ENCODE measurements at places on chromosomes 1 and 21.
A peak's percentile ranks its signal among the peaks of the same experiment; 100 is the strongest.

- DNase-seq, result no peak
Measured at GRCh38 chr1:226600254-226600653, 51.7 kb downstream of the STUM start.

GRCh38 chr1:235326719-235327558 is 1.0 kb downstream of the ARID4B start:
- DNase-seq, result peak; percentile 31

GRCh38 chr1:86214605-86215004 is 58.0 kb upstream of the COL24A1 start:
- DNase-seq, result no peak

DNA sequence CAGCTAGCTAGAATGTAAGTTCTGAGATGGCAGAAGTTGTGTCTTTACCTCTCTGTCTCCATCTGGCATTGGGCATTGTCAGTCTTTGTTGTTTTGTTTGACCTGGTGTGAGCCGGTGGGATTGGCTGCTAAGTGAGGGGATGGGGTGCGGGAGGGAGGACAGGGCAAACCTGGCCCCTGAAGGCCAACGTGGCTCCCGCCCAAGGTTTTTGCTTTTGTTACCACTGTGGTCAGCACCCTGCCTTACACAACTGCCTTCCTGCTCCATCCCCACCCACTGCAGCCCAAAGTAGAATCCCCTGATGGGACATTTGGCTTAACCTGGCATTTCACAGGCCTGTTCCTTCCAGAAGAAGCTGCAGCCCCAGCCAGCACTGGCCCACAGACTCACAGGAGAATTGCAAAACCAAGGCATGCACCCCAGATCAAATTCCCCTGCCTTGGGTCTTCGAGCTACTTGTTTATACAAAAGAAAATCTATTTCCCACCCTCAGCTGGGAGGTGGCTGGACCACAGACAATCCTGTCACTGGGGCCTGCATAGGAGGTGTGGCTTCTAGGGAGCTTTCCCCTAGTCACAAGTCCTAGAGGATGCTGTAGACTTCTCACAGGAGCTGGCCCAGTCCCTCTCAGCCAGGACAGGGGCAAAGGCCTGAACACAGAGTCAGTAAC is 147.5 kb downstream of the TRABD2B start:
- no peak for DNase-seq

- peak; percentile 74 for DNase-seq
Measured at GRCh38 chr1:3548156-3548893, 63.0 kb downstream of the MEGF6 start.

DNA sequence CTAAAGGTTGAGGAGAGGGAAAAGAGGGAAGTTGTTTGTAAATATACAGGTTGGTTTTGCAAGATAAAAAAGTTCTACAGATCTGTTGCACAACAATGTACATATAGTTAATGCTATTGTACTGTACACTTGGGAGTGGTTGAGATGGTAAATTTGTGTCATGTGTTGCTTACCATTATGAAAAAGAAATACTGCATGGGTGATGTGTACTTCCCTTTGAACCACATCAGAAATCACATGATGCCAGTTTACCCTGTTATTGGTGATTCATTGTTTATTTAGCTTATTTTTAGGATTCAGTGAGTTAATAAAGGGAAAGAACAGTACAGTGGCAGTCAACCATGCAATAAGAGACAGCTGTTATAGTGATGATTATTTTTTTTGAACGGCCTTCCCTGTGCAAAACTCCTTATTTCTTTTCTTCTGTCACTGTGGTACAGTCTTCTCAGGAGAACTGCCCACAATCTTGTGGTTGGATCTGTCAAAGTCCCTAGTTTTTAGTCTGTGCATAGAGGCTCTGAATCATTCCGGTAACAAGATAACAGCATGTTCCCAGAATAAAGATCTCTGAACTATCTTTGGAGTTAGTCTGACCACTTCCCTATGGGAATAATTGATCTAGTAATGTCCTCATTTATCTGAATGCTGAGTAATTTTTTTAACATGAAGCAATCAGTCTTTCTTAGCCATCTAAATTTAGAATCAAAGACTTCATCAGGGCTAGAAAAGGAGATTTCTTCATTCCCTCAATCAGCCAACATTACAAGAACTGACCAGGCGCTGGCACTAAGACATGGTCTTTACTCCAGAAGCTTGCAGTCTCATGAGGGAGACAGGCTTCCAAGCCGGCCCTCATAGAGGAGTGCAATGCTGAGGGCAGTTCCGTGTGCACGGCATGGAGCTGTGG is 84.2 kb downstream of the SH3GLB1 start:
- DNase-seq, result peak; percentile 90

GRCh38 chr1:236841341-236841740 is 46.2 kb downstream of the MTR start:
- DNase-seq, result no peak

GRCh38 chr1:109164538-109164937 is 49.2 kb upstream of the SARS1 start:
- no peak for DNase-seq

- no peak for DNase-seq
Measured at GRCh38 chr1:56060906-56061305, 518.5 kb downstream of the PLPP3 start.

DNA sequence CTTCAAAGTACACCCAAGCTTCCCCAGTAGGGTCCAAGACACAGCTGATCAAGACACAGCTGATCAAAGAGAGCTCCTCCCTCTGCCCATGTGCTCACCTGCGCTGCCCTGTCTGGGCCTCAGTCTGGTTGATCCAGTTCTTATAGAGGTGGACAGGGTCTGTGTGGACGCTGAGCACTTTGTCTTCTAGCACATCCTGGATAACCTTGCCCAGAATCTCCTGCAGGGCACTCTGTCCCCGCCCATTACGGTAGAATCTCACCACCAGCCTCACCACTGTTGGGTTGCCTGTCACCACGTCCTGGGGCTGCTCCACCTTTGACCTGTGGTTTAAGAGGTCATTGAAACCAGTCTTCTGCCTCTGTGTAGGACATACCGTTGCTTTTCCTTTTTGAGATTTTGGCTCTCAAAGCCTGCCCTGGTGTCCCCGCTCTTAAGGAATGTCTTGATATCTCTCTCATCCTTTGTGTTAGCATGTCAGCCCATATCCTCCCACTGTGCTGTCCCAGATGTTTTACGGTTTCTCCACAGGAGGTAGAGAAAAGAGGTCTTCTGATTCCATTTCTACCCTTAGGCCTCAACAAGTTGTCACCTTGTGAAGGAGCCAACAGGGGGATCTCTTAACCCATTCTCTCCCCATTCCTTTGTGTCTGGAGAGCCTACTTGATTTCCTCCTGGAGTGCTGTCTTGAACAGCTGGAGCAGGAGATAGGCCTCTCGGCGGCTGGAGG is 33.5 kb downstream of the IQGAP3 start:
- no peak for DNase-seq

DNA sequence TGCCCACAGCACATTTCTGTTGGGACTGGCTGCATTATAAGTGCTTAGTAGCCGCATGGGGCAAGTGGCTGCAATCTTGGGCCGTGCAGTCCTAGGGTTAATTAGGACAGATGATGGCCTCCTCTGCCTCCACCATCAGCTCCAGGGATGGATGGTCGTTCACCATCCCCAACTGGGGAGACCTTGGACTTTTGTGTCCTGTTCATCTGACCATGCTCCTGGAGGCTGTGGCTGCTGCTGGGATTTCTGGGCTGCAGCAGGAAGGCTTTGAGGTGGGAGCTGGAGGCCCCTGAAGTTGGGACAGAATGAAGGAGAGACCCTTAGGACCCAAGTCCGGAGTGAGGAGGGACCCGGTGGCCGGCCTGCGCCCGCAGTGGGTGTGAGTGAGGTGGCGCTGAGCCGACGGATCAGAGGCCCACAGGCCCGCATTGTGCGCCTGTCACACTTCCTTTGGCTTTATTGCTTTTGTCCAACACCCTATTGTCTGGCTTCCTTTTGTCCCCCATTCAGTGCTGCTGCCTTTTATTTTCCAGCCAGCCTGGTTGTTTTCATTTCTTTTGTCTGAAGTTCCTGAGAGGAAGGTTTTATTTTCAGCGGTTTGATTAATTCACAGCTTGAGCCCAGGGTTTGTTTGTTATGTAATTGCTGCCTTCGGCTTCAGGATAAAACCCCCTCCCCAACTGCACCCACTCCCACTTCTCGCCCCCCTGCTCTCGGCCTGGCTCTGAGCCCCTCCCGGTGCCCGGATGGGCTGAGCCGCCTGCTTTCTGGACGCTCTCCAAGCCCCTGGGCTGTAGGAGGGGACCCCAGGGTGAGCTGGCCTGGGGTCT is 35.6 kb downstream of the SOX13 start:
- DNase-seq, result no peak

DNA sequence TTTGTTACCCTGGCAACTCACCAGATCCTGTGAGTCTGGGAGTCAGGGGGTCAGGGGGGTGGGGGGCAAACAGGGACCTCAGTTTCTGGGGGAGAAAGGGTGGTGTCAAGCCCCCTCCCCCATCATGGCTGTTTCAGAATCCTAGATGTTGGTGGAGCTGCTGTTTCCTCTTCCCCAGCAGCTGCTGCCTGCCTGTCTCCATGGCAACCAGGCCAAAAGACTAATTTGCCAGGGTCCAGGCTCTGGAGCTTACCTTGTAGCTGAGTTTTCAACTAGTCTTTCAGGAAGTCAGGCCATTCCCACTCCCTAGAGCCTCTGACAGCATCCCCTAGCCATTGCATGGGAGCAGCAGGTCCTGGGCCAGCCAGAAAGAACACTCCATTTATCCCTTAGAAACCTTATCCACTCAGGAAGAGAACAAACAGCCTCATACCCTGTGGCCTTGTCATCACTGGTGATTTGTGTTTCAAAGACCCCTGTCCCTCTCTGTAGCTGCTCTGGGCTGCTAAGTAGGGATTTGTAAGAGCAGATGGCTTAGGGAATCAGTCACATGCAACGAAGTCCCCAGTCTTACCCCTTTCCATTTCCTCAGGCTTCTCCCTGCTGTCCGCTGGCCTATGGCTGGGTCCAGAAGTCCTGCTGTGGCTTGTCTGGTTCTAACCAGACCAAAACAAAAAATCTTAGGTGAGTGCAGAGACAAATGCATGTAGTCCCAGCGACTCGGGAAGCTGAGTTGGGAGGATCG is 21.5 kb upstream of the STMN1 start:
- no peak for DNase-seq

DNA sequence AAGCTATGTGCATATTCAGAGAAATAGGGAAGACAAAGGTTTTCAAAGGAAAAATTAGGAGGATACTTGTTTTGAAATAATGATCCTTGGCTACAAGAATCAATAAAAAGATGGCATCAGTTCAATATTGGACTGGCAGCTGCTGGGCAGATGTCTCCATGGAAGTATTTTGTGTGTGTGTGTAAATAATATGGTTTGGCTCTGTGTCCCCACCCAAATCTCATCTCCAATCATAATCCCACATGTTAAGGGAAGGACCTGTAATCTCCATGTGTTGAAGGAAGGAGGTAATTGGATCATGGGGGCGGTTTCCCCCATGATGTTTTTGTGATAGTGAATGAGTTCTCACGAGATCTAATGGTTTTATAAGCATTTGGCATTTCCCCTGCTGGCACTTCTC is 40.4 kb upstream of the LRRC7 start:
- DNase-seq, result no peak

DNA sequence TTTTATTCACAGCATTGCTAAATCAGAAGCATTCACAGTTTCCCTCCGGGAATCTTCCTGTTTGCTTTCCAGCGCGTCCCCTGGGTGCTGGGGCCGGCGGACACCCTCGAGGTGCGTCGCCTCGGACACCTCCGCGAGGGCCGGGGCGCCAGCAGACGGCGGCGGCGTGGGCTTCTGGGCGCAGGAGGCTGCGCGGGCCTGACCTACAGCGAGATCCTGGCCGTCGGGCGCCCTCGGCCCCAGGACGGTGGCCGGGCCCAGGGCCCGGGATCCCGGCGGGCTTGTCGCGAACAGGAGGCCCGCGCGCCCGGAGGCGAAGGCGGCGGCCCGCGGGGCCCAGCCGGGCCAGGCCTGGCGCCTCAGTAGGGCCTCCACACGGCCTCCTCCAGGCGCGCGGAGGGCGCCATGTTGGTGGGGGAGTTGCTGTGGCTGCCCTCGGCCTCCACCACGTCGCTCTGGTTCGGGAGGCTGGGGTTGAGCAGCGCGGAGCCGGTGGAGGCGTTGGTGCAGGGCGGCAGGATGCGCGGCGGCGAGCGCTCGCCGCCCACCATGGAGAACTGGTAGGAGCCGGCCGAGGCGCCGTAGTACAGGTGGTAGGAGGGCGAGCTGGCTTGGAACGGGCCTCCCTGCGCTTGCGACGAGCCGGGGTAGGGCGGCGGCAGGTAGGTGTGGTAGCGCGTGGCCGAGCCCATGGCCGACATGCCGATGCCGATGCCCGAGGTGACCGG is 123.1 kb downstream of the CLIC6 start:
- no peak for DNase-seq

DNA sequence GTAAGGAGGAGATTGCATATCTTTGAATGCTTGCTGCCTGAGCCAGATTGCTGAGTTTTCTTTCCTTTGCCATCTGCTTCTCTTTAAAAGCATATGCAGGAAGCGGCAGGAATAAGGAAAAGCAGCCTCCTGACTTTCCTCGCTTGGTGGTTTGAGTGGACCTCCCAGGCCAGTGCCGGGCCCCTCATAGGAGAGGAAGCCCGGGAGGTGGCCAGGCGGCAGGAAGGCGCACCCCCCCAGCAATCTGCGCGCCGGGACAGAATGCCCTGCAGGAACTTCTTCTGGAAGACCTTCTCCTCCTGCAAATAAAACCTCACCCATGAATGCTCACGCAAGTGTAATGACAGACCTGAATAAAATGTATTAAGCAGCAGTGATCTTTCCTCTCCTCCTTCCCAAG is 1.5 kb downstream of the CORT start:
- peak; percentile 40 for DNase-seq

- DNase-seq, result no peak
Measured at GRCh38 chr21:26055010-26055409, 115.6 kb downstream of the APP start.

DNA sequence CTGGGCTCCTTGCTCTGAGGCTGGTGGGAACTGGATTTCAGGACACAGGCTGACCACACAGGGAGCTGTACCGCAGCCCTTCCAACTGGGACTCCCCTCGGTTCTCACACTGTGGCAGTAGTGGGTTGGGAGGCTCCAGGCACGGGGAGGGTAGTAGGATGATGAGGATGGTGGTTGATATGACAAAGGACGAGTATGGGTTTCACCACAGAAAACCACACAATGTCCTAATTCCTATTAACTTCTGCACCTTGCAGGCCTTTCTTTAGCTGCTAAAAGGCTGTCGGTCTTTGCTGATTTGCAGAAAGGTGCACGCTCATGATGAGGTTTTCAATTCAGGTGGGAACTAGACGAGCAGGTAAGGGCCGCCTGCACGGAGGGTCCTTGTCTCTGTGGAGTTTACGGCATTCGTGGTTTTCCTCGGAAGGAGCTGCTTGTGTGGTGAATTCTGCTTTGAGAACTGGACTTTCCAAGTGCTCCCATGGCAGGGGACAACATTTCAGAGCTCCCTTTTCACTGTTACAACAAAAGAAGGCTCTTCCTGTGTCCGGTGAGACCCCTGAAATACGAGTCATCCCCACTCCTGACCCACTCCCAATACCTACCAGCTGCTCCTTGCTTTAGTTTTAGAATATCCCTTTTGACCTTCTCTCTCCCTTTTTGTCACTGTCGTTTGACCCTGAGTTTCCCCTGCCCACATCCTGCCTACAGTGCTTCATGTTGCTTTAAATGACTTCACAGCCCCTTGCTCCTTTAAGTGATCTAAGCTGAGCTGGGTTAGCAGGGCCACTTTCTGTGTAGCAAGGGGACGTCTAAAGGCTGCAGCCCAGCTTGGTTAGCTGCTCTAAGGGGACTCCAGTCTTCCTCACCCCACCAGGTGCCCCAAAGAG is 125.1 kb downstream of the MRPS6 start:
- DNase-seq, result no peak
